ENCODE measurements at places on chromosomes 6 and 20.

DNA sequence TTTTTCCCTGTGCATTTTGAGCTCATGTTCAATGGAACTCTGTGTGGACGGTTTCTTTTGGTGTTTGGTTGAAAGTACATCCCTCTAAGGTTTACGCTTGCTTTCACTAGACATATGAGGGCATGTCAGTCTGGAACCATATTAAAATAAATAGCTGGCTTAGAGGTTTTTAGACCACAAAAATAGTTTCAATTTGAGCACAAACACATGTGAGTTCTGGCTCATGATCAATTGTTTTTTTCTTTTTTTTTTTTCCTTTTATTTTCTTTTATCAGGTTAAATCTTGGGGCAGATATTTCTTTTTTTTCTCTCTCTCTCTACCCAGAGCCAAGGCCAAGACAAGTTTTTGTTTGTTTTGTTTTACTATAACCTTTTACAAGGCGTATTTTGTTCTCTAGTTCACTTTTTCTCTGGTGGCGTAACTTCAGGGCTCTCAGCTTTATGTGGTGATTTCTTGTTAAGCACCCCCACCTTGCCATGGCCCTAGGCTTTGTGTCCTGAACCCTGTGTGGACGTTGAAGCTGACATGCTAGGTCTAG, 92.9 kb downstream of the SHLD1 start:
- DNase-seq = no peak

- no peak for DNase-seq
These were observed 95.1 kb upstream of the MPC1 start for GRCh38 chr6:166477647-166478365.

- no peak for DNase-seq
These were observed 7.7 kb downstream of the ZNF341 start for GRCh38 chr20:33739493-33739892.

DNA sequence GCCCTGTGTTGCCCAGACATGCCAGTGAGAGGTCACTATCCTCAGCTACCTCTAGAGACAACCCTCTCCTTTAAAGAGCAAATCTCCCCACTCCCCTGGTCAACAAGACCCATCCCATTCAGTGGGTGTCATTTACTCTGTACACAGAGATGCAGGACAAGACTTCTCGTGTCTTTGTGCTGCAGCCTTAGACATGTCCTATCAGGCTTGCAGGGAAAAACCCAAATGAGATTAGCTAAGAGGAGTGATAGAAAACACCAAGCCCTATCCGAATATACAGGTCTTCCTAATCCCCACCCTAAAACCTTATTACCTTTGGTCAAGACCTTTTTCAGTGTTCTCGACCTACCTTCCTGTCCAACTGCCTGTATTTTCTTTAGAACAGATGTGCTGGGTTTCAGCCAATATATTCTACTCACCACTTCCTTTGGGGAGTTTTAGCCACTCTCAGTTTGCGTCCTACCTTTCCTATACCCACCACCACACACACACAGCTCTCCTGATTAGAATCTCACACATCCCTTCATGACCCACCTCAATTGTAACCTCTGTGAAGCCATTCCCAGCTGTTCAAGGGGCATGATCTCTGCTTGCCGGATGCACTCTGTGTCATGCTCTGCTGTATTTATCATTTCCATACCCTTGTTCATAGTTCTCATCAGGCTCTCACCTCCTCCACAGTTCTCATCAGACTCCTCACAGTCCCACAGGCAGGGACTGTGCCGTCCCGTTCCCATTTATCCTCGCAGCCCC, 39.7 kb downstream of the TRAM2 start:
- peak; percentile 47 for DNase-seq

GRCh38 chr20:63860325-63861051, 810 bp upstream of the ABHD16B start:
- DNase-seq = no peak
